NCI-H460 (cell line): ENCODE measurements at places on chromosomes 1 and 21.

GRCh38 chr1:97053268-97053667 is 331.7 kb downstream of the PTBP2 start:
- DNase-seq = no peak

DNA sequence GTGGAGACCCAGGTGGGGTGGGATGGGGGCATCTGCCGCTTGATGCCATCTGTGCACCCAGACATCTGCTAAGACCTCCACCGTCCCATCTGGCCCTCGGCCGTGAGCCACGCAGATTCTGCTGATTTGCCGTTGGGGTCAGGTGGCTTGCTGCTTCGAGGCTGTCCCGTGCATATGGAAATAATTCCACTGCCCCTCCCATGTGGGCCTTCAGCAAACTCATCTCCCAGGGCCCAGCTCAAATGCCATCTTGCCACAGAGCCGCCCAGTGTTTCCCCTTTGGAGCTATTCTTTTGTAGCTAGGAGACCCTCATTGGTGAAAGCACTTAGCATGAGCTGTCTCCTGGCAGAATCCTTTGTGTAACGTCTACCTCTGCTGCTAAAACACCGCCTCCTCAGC is 99.8 kb downstream of the KAZN start:
- DNase-seq = no peak

- peak; percentile 93 for DNase-seq
Observed at GRCh38 chr1:25022361-25023189, 92.5 kb upstream of the RUNX3 start.

DNA sequence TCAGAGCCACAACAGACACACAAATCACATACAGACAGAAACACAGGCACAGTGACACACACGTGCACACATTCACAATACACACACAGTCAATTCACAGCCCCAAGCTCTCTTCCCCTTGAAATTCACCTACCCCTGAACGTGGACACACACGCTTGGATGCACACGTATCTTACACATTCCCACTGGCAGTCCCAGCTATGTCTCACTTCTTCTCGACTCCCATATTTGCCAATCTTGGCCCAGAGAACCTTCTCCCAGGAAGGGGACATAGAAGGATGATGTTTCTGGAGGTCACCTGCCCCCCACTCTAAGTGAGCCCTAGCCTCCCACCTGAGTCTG is 1.6 kb downstream of the CRYBG2 start:
- no peak for DNase-seq

DNA sequence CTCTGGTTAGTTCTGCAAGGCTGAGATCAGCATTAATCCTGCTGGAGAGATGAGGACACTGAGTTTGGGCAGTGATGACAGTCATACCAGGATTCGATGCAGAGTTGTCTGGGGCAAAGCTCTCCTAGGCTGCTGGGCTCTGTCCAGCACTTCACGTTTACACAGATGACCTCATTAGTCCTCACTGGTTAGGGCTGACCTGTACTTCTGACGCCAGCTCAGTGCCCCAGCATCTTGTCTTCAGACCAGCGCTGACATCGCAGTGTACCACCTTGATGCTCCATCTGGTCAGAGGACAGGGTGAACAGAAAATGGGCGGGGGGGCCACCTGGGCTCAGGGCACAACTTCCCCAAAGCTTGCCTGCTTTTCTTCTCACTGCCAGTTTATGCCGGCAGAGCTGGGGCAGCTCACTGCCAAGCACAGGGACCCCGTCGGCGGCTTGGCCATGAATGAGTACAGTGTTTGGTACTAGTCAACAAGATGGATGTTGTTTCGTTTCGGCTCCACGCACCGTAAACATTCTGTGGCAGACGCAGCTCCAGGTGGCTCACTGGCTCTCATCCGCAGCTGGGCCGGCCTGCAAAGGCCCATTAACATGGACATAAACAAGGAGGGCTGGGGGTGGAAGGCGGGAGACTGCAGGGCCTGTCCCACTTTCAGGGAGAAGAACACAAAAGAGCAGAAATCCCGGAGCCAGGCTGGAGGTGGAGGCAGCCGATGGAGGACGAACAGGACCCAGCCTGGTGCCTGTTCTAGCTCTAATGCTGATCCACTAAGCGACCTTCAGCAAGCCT is 118.7 kb downstream of the GLIS1 start:
- no peak for DNase-seq

- DNase-seq = no peak
Observed at GRCh38 chr1:5408401-5408800, 583.8 kb downstream of the NPHP4 start.

- DNase-seq = no peak
Observed at GRCh38 chr1:67733681-67734322, 48.8 kb downstream of the GADD45A start.

DNA sequence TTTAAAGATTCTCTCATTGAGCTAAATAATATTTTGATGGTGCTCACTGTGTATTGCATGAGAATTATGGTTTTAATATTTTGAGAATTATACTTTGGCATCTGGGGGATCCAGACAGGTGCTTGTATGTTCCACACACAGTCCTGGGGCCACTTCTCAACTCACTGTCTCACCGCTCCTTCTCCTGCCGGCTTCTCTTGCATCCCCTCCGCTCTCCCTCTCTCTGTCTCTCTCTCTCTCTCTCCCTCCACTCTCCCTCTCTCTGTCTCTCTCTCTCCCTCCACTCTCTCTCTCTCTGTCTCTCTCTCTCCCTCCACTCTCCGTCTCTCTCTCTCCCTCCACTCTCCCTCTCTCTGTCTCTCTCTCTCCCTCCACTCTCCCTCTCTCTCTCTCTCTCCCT is 32.2 kb upstream of the ZC3H12A start:
- no peak for DNase-seq

GRCh38 chr1:92458146-92458545 is 28.6 kb downstream of the GFI1 start:
- DNase-seq = no peak
